T-helper 17 cell (primary cell): ENCODE measurements at places on chromosomes 12 and 14.

GRCh38 chr12:77925536-77926108 is 94.9 kb downstream of the NAV3 start:
- DNase-seq: no peak

DNA sequence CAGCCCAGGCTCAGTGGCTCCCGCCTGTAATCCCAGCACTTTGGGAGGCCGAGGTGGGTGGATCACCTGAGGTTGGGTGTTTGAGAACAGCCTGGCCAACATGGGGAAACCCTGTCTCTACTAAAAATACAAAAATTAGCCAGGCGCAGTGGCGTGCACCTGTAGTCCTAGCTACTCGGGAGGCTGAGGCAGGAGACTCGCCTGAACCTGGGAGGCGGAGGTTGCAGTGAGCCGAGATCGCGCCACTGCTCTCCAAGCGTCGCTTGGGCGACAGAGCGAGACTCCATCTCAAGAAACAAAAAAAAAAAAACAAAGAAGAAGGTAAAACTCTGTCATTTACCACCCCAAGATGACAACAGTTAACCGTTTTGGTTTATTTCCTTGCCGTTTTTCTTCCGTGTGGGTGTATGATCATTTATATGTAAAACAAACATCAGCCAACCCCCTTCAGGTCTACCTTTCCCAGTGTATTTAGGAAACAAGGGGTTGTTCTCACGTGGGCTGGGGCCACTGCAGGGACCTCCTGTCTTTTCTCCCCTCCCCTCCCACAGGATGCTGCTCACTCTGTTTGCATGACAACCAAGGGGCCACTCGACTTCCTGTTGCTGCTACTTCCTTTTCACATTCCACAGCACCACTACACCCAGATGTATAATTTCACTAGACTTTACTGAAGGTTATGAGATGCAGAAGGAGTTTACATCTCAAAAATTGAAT is 13.6 kb downstream of the TTC9 start:
- peak; percentile 44 for DNase-seq

DNA sequence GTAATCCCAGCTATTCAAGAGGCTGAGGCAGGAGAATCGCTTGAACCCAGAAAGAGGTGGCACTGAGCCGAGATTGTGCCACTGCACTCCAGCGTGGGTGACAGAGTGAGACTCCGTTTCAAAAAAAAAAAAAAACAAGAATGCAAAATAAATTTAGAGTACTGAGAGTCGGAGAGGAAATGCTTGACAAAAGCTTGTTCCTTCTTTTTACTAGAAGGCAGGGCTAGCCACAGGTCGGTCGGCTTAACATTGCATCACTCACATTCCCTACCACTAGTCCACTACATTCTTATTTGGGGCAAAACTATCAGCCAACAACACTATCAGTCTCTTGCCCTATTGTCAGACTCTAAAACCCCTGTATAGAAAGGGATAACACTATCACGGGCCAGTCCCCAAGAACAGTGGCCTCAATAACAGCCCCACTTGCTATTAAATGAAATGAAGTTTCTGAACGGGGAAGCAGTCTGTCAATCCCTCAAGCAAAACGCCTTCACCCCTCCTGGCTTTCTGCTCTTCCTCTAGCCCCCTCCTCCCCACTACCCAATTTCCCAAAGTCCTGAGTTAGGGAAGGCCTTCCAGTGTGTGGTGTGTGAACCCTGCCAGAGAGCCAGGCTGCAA is 1.0 kb downstream of the RNF41 start:
- DNase-seq: no peak

GRCh38 chr14:56198438-56198837 is 80.2 kb downstream of the PELI2 start:
- no peak for DNase-seq

- DNase-seq: no peak
These were observed 562 bp downstream of the PAN2 start for GRCh38 chr12:56333197-56333678.

DNA sequence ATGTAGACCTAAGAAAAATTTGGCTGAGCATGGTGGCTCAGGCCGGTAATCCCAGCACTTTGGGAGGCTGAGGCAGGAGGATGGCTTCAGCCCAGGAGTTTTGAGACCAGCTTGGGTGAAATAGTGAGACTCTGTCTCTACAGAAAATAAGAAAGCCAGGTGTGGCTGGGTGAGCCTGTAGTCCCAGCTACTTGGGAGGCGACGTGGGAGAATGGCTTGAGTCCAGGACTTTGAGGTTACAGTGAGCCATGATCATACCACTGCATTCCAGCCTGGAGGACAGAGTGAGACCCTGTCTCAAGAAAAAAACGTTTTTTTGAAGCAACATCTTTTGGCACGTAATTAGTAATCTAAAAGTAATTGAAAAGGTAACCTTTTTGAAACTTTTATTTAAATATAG is 70.9 kb downstream of the FERMT2 start:
- no peak for DNase-seq

GRCh38 chr14:20988717-20989470 is 886 bp upstream of the METTL17 start:
- DNase-seq: no peak

DNA sequence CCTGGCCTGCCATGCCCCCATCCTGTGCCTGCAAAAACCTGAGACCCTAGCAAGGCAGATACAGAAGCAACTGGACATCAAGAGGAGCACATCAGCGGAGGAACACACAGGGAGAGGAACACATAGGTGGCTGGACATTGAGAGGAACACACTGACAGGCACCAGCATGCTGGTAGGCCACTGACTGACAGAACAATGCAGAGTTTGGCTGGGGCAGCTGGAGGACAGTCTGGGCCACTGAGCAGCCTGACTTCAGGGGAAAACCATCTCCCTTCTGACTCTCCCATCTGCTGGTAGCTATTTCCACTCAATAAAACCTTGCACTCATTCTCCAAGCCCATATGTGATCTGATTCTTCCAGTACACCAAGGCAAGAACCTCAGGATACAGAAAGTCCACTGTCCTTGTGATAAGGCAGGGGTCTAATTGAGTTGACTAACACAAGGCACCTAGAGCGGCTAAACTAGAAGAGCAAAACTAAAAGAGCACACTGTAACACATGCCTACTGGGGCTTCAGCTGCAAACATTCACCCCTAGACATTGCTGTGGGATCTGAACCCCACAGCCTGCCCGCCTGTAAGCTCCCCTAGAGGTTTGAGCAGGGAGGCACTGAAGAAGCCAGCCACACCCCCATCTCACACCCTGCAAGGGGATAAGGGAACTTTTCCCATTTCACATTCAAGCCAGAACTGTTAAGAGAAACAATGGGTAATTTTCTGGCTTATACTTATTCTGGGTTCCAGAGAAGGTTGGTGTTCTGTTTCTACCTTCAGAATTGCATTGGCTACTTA is 22.1 kb downstream of the CLECL1 start:
- no peak for DNase-seq

GRCh38 chr12:94284859-94285258 is 136.5 kb downstream of the PLXNC1 start:
- no peak for DNase-seq

DNA sequence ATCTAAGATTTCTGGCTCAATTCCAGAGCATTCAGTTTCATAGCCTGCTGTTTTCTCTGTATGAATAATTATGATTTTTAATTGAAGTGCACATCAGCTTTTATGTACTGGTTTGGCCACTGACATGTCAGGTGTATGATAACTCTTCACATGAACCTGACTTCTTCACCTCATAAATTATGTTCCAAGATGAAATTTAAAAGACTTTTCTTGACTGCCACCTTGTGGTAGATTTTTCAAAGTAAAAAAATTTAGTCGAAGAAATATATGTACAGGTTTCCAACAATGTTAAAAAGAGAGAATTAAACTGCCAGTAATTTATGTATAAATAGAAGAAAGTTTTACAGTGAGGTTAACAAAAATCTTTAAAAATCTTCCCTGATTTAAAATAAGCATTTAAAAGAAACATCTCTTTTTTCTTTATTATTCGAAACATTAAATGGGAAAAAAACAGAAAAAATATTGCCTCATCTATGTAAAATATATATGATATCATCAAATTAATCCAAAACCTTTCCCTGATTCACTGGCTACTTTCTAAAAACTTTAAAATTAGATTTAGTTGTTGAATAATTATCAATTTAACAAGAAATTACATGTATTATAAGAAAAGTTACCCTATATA is 124.9 kb upstream of the ATXN7L3B start:
- no peak for DNase-seq

- DNase-seq: no peak
These were observed 5.0 kb downstream of the CLEC12B start for GRCh38 chr12:10015450-10015849.

- no peak for DNase-seq
These were observed 37.8 kb downstream of the RTN1 start for GRCh38 chr14:59832653-59833294.

- DNase-seq: no peak
These were observed 13.9 kb upstream of the PITPNM2 start for GRCh38 chr12:123164710-123165261.

DNA sequence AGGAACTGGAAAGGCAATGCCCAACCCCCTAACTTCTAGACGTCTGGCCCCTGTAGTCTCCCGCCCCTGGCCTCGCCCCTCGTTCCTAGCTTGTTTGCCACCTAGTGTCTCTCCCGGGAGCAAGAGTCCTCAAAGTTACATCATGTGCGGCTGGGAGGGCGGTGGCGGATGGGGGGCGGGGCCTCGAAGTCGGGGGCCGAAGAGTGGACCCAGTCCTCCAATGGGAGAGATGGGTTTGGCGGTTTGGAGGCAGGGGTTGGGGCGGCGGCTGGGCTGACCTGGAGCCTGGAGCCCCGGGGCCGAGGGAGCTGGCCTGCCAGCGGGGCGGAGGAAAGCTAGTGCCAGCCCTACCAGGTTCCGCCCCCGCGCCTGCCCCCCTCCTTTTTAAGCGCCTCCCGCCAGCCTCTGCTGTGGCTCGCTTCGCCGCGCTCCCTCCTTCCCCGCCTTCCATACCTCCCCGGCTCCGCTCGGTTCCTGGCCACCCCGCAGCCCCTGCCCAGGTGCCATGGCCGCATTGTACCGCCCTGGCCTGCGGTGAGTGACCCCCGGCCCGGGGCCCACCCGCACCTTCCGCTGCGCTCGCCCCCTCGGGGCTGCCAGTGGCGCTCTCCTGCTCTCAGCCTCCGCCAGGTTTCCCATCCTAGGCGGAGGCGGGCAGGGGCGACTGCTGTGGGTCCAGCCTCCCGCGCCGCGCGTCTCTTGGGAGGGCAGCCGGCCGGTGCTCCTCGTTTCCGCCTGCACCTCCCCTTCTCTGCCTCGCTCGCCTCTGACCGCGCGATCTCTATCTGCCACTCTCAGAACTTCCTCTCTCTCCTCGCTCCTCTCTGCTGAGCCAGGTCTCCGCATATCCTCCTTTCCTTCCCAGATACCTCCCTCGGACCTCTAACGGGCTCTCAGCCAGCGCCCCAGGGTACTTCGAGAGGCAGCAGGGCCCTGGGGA is at the start of gene PCK2:
Gene PCK2, plus strand, starts transcription at position 411 of the 940 bp plus-strand sequence. Its CDS starts 95 bp downstream, at position 506.
- DNase-seq: peak; percentile 49

- DNase-seq: no peak
These were observed 40.8 kb downstream of the DYRK2 start for GRCh38 chr12:67689385-67689784.

DNA sequence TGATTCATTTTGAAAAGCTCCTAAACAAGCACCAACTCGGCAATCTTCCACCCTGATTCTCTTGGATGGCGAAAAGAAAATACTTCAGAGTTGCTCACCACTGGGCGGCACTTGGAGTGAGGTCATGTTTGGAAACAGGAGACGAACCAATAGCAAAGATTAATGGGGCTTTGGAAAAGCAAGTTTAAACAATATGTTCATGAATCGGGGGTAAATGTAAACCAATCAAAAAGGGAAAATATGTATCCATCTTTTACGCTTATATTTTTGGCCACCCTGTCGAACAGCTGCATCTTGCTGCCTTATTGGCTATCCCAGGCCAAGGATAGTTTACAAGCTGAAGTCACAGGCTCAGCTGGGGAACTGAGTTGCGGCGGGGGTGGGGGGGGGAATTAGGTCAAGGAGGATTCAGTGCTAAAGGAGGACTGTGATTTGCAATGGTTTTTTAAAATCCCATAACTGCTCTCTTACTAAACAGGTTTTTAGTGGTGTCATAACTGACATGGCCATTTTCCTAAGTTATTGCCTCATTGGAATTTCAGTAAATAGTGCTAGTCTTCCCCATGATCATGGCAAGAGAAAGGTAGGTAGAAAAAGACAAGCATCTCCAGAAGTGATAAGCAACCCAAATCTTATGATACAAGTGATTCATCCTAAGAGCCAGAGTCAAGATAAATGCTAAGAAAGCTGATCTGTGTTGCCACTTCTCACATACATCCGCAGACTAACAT is 210.6 kb downstream of the PHLDA1 start:
- DNase-seq: no peak

- DNase-seq: no peak
These were observed 718.6 kb upstream of the TBX3 start for GRCh38 chr12:115402443-115403180.

GRCh38 chr12:108611884-108612415 is 14.1 kb upstream of the TMEM119 start:
- peak; percentile 28 for DNase-seq

DNA sequence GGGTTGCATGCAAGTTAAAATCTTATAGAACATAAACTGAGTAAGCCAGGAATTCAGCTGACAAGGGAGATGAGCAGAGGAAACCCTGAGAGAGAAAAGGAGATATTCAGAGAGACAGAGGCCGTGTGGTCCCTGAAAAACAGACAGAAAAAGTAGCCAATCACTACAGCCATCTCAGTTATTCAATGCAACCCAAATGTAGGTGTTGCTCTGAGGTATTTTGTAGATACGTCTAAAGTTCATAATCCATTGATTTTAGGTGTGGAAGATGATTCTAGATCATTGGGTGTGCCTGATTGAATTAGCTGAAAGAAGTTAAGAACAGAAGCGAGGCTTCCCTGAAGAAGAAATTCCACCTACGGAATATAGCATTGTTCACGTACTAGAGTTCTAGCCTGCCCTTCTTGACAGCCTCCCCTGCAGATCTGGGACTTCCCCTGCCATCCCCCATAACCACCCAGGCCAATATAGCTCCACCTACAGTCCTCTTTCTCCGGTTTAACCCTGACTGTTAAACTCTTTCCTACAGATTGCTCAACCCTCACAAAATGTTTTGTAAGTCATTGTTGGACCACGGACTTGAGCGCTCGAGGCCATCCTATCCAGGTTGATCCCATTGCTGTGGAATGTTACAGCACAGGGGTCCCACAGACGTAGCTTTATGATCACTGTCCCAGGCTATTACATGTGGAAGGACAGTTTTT is 21.7 kb downstream of the AICDA start:
- no peak for DNase-seq

DNA sequence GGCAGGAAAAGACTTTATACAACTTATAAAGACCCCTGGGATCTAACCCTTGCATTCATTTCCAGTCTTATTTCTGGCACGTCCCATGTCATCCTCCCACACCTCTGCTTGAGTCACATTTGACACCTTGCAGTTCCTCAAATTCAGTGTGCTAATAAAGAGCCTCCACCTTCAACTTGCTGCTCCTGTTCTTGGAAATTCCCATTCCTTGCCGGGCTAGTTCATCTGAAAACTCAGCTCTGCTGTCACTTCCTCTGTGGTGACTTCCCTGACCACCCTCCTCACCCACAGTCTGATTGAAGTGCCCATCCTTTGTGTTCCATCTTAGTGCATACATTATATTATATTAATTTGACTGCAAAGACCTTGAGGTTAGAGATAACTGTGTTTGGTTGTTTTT is 37.4 kb upstream of the PSMA6 start:
- DNase-seq: no peak

GRCh38 chr14:71933001-71933587 is 865 bp downstream of the RGS6 start:
- DNase-seq: no peak

GRCh38 chr12:50771409-50771808 is 7.5 kb downstream of the ATF1 start:
- DNase-seq: no peak
